T follicular helper cell (primary cell): ENCODE measurements at places on chromosomes 12 and 14.
A peak's percentile ranks its signal among the peaks of the same experiment; 100 is the strongest.

- DNase-seq, result no peak
Measured at GRCh38 chr14:77220246-77221017, 38.8 kb downstream of the TMEM63C start.

DNA sequence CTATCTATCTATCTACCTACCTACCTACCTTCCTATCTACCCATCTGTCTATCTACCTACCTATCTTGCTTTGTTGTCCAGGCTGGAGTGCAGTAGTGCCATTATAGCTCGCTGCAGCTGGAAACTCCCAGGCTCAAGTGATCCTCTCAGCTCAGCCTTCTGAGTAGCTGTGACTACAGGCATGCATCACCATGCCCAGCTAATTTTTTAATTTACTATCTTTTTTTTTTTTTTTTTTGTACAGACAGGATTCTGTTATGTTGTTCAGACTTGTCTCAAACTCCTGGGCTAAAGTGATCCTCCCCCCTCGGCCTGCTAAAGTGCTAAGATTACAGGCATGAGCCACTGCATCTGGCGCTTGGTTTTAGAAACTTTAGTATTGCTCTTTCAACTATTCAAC is 762.4 kb downstream of the SLC6A15 start:
- DNase-seq, result no peak

- DNase-seq, result no peak
Measured at GRCh38 chr12:55713721-55714120, 2.1 kb upstream of the BLOC1S1 start.

- no peak for DNase-seq
Measured at GRCh38 chr14:83697099-83697498, 1832.8 kb upstream of the FLRT2 start.

DNA sequence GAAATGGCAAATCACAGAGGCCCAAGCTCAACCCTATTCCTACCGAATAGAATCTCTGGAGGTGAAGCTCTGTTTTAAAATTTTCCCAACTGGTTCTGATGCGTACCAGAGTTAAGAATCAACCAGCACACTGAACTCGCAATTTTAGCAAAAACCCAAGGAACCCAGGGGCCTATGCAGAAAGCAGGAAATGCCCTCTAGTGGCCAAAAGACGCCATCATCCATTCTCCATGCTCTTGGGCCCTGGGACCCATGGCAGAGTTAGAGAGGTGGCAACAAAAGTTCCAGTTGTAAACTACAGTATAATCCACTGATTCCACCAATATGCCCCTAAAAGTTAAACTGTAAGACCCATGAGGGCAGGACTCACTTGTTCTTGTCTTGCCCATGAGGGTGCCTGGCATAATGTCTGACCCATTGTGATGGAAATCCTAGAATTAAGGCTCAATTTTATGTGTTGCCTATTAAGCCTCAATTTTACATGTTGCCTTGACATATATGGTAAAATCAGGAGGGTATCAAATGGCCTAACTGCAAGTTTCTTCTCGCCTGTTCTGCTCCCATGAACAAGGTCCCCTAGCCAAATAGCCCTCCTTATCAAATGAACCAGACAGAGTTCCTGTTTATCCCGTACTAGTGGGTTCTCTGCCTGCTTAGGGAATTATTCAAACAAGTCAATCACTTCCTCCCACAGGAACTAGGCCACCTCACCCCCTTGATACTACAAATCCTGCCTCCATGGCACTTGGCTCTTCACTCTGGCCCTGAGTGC is 137.5 kb upstream of the CPM start:
- peak; percentile 30 for DNase-seq

DNA sequence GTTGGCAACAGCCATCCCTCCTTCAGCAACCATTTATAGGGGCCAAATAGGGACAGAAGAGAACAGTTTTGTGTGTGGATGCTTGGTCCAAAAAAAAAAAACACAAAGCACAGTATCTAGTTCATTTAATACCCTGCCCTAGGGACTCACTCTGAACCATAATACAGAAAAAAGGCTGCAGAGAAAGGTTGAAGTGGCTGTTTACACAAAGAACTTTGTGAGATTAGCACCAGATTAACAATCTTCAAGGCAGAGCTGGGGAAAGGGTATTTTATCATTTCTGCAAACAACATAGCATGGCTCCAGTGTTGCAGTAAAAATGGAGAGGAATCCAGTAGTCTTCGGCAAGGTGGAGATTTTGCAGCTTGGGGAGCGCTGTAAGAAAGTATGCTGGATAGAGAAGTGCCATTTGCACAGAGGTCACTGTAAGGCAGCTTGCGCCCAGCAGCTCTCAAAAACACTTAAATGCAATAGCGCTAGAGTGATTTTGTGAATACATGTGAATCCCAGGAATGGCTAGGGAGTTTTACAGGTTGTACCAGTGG is 124.2 kb upstream of the PLEKHA5 start:
- DNase-seq, result no peak
